ENCODE measurements at places on chromosomes 11 and 22. TPM values are rescaled to one million over a fixed set of nuclear protein-coding genes. Genes with fewer than 3 reads are reported as not detected.

Gene FAT3
- 0.33 TPM for total RNA-seq

Gene TYR
- total RNA-seq, result 0.29 TPM

Gene PGA5
- total RNA-seq, result not detected

Gene DEFB108B
- not detected for total RNA-seq

Gene PIWIL4
- total RNA-seq, result 0.65 TPM

Gene MPZL3
- total RNA-seq, result 10.7 TPM

Gene SMIM35
- not detected for total RNA-seq
